ENCODE measurements at places on chromosomes 7 and 10. TPM values are rescaled to one million over a fixed set of nuclear protein-coding genes. Genes with fewer than 3 reads are reported as not detected.

DNA sequence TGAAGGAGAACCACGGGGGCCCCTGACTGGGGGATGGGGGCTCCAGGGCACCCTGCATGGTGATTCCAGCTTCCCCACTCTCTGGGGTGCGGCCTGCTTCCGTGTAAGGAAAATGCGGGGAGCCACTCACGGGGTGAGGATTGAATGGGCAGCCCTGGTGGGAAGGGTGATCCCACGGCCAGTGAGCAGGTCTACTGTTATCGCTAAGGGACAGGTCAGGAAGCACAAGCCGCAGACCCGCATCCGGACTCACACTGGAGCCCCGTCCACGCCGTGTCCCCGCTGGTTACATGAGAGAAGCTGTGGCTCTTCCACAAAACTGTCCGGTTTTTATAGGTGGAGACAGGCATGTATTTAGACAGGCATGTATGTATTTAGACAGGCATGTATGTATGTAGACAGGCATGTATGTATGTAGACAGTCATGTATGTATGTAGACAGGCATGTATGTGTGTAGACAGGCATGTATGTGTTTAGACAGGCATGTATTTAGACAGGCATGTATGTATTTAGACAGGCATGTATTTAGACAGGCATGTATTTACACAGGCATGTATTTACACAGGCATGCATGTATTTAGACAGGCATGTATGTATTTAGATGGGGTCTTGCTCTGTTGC, 5.7 kb downstream of the PSMG3 start:
- no peak overlapping the region for H3K27ac ChIP-seq
- no peak overlapping the region for H3K4me3 ChIP-seq
- peaks cover 4% of the 10 kb centered on the region for H3K36me3 ChIP-seq

Gene CRHR2
- not detected for total RNA-seq

Gene FAM241B
- 11.7 TPM for total RNA-seq

GRCh38 chr7:148884049-148884298, at the start of gene EZH2:
Gene EZH2 (minus strand): TSS chr7:148884291. CDS start chr7:148847298, 36,993 bp downstream.
- peak within 1 kb of the TSS; percentile 96 for H3K4me3 ChIP-seq
- H3K36me3 ChIP-seq, result peaks cover 19% of the 10 kb centered on the region
- peaks cover 30% of the 10 kb centered on the region for H3K4me1 ChIP-seq
- DNase-seq, result no peak
- H3K27ac ChIP-seq, result peak within 1 kb of the TSS; percentile 99
- no peaks in the 10 kb centered on the region for H3K27me3 ChIP-seq

Gene TECPR1
- 78.9 TPM for total RNA-seq

Gene NPY4R
- total RNA-seq, result not detected

Gene CYP3A5
- not detected for total RNA-seq

DNA sequence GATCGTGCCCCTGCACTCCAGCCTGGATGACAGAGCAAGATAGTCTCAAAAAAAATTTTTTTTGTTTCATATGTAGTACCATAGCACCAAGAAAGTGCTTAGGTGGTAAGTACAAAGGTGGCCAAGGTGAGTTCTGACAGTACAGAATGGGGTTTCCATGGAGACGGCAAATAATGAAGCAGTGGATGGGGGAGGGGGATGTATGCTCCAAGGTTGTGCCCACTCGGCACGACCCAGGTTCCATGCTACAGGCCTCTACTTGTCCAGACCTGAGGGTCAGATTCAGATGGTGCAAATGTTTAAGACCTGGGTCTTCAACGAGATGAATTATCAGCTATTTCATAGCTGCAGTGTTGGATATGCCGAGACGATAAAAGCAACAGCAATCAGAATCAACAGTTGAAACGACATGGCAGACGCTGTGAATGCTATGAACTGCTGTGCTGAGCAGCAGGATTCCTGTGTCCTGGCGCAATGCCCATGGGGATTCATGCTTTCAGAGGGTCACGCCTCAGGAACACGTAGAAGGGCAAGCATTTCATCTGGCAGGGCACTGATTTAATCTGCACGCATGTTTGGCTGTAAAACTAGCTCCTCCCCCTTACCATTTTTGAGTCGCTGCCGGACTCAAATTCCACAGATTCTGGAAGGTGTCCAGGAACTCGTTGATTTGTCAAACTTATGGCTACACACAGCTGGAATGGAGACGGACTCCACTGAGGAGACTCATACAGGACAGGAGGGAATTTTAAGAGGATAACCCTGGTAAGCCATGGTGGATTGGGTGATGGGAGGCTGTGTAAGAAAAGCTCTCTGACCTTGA, 256.5 kb downstream of the FRMD4A start:
- no peak for DNase-seq
- peaks cover 15% of the 10 kb centered on the region for H3K27me3 ChIP-seq
- no peaks in the 10 kb centered on the region for H3K4me1 ChIP-seq
- H3K27ac ChIP-seq, result no peak overlapping the region

- peak overlapping the region; percentile 22 for H3K27ac ChIP-seq
- DNase-seq, result no peak
- H3K4me1 ChIP-seq, result peaks cover 7% of the 10 kb centered on the region
- H3K27me3 ChIP-seq, result no peaks in the 10 kb centered on the region
- no peaks in the 10 kb centered on the region for H3K36me3 ChIP-seq
Measured at GRCh38 chr10:42979721-42980467, 97.0 kb upstream of the RET start.

Gene COBL
- total RNA-seq, result not detected

Gene SPDYE9
- total RNA-seq, result not detected

DNA sequence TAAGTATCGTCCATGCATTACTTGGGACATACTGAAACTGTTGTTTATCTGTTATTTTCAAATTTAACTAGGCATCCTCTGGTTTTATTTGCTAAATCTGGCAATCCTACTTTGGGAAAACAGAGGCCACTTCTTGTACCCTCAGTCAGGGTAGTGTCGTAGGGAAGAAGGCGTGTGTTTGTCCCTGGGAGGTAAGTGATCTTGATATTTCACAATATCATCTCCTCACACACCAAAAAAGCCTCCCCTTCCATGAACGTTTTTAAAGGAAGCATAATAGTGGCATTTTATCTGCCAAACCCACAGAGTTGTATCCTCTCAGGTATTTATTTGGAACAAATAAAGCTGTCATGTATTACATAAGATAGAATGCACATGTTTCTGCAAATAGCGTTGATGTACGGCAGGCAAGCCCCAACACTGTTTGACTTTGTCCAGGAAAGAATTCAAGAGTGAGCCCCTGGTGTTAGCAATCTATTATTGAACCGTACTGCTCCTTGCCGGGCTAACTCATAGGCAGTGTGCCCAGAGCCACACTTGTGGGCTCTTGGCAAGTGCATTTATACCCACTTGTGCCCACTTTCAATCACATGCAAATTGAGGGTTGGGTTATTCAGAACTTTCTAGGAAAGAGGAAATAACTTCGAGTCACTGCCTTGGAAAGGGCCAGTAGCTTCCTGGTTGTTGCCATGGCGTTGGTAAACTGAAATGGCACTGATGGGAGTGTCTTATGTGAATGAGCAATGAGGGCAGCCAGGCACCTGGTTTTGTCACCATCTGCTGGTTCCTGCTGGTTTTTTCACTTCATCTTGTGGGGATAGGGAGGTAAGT, 266.0 kb downstream of the USP6NL start:
- peak overlapping the region; percentile 57 for H3K4me3 ChIP-seq
- peaks cover 8% of the 10 kb centered on the region for H3K4me1 ChIP-seq
- H3K27me3 ChIP-seq, result peaks cover 10% of the 10 kb centered on the region
- no peak overlapping the region for H3K27ac ChIP-seq
- no peak for DNase-seq

DNA sequence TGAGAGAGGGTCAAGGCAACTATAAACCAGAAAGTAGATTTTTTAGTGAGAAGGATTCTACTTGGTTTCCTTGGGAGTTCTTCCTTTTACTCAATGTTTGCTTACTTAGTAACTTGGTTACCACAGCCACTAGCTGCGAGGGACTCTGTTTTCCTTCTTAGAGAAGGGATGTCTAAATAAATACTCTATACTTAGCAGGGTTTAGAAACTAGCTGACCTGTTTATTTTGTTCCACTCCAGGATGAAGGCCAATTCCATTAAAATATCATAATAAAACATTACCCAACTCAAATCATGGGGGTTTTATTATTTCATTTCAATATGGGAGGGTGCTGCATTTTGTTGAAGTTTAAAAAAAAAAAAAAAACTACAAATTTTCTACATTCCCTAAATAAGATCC, 87.3 kb downstream of the PPP1R3A start:
- peaks cover 3% of the 10 kb centered on the region for H3K27me3 ChIP-seq
- no peaks in the 10 kb centered on the region for H3K4me1 ChIP-seq
- DNase-seq, result no peak
- no peak overlapping the region for H3K27ac ChIP-seq
- no peak overlapping the region for H3K4me3 ChIP-seq

Measured in activated naive CD8-positive, alpha-beta T cell treated with anti-CD3 and anti-CD28 coated beads, Interleukin-2, amount 10 ng/mL, durations not matched to agents 7 days and 5 days (primary cell).